AG09319 (cell line): ENCODE measurements at places on chromosomes 13 and 19.

GRCh38 chr13:107518780-107519179, 696.6 kb downstream of the LIG4 start:
- no peak for DNase-seq

- DNase-seq, result no peak
Measured at GRCh38 chr19:1857648-1858326, 5.6 kb downstream of the KLF16 start.

DNA sequence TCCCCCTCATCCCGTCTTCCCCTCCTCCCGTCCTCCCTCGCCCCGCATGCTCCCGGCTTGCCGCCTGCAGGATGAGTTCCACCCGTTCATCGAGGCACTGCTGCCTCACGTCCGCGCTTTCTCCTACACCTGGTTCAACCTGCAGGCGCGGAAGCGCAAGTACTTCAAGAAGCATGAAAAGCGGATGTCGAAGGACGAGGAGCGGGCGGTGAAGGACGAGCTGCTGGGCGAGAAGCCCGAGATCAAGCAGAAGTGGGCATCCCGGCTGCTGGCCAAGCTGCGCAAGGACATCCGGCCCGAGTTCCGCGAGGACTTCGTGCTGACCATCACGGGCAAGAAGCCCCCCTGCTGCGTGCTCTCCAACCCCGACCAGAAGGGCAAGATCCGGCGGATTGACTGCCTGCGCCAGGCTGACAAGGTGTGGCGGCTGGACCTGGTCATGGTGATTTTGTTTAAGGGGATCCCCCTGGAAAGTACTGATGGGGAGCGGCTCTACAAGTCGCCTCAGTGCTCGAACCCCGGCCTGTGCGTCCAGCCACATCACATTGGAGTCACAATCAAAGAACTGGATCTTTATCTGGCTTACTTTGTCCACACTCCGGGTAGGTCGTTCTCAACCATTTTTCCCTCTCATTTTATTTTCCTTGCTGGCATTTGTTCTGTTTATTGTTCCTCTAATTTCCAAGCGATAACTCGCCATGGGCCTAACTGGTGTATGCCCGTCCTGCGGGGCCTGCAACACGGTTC, 29.8 kb downstream of the NFIX start:
- DNase-seq, result no peak

DNA sequence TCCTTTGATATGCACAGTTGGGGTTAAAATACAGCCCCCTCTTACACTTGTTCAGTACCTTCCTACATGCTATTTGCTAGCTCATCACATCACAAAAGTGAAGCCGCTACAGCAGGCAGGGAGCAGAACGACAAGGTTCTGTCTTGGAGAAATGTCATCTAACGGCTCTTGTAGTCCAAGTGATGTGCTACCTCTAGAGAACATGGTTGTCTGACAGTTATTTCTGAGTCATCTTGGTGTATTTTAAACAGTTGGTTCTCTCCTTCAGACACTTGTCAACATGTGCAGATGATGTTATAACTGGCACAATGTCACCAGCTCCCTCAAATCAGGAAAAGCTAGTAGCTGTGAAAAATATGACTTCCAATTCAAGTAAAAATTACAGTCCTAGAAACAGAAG, 865.0 kb downstream of the PCDH9 start:
- DNase-seq, result no peak

GRCh38 chr19:10193790-10194499, 808 bp downstream of the DNMT1 start:
- no peak for DNase-seq
